ENCODE measurements at places on chromosomes 5 and 9. TPM values are rescaled to one million over a fixed set of nuclear protein-coding genes. Genes with fewer than 3 reads are reported as not detected.

ROPN1L gene
- total RNA-seq, result 3.9 TPM

IL4 gene
- not detected for total RNA-seq

PCDHA9 gene
- 1.8 TPM for total RNA-seq

ENHO gene
- not detected for total RNA-seq

TEK gene
- total RNA-seq, result 0.30 TPM

TMEM215 gene
- not detected for total RNA-seq

SERINC5 gene
- total RNA-seq, result 3.1 TPM

IL7R gene
- 7.3 TPM for total RNA-seq

TRPM3 gene
- 1.6 TPM for total RNA-seq

ESM1 gene
- total RNA-seq, result 18.3 TPM

ARHGEF28 gene
- total RNA-seq, result 24.4 TPM

PLCXD3 gene
- not detected for total RNA-seq

ARID3C gene
- total RNA-seq, result 0.11 TPM

FBP1 gene
- not detected for total RNA-seq

PLAC8L1 gene
- total RNA-seq, result 0.34 TPM

CIZ1 gene
- 84.0 TPM for total RNA-seq

PRLR gene
- 0.16 TPM for total RNA-seq

ACOT12 gene
- total RNA-seq, result not detected

VCAN gene
- 1.1 TPM for total RNA-seq

ADAMTS16 gene
- 3.7 TPM for total RNA-seq

PAEP gene
- 0.27 TPM for total RNA-seq

ADCY2 gene
- total RNA-seq, result 0.69 TPM

SLC6A18 gene
- total RNA-seq, result not detected

F2RL1 gene
- total RNA-seq, result 6.3 TPM

LHX6 gene
- total RNA-seq, result 1.7 TPM

STARD4 gene
- total RNA-seq, result 8.9 TPM

RMRP gene
- 24,429 TPM for total RNA-seq

TNFSF15 gene
- total RNA-seq, result not detected

PIP5K1B gene
- not detected for total RNA-seq

ZNF454 gene
- total RNA-seq, result 1.4 TPM

IFNB1 gene
- not detected for total RNA-seq

CETN3 gene
- total RNA-seq, result 63.8 TPM

PFN3 gene
- not detected for total RNA-seq
